NCI-H460 (cell line): ENCODE measurements at places on chromosomes 7 and 10. TPM values are rescaled to one million over a fixed set of nuclear protein-coding genes. Genes with fewer than 3 reads are reported as not detected.

- no peak for DNase-seq
Observed at GRCh38 chr7:79050603-79051002, 402.9 kb downstream of the MAGI2 start.

DNA sequence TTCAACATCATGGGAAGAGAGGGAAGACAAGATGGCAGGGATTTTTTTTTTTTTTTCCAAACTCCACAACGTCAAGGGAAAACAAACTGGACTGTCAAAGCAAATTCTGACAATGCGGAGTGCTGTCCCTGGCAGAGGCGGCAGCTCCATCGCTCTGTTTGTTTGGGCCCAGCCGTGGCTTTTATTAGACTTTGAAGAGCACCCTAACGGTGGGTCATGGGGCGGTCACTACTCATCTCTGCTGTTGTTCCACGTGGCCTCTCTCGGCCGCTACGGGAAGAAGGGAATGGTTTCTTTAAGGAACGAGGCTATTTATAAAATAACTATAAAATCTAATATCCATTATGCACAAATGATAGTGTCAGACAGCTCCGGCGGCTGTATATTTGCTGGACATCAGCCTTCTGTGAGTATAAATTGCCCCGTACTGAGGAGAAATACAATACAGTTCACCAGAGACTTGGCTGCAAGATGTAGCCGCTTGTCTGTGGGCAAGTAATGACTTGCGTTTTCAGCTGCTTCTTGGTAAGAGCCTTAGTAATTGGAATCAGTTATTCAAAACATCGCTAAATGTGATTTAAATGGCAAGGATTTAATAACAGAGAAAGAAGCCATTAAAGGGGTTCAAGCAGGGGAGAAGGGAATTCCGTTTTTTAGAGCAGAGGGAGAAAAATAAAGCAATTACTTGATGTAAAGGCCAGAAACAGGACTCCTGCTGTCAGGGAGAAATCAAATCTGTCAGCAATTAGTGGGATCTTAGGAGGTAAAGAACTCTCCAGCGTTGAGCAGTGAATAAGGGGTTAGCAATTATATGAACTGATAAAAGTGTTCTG, 61.7 kb upstream of the RAB11FIP2 start:
- no peak for DNase-seq

GRCh38 chr10:1240341-1240775, 184.2 kb downstream of the WDR37 start:
- DNase-seq = no peak

- peak; percentile 28 for DNase-seq
Observed at GRCh38 chr10:12720217-12720981, 281.1 kb downstream of the CCDC3 start.

GRCh38 chr10:118459642-118460193, 117.6 kb upstream of the FAM204A start:
- DNase-seq = peak; percentile 67

DNA sequence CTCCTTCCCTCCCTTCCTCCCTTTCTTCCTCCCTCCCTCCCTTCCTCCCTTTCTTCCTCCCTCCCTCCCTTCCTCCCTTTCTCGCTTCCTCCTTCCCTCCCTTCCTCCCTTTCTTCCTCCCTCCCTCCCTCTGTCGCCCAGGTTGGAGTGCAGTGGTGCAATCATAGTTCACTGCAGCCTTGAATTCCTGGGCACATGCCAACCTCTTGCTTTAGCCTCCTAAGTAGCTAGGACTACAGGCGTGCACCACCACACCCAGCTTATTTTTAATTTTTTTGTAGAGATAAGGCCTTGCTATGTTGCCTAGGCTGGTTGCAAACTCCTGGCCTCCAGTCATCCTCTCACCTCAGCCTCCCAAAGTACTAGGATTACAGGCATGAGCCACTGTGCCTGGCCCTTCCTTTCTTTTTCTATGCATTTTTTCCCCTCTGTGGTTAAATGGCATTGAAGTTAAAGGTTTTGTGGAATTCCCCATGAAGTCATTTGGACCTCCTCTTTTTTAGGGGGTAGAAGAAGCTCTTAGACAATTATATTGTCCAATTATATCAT, 9.6 kb downstream of the KLHDC10 start:
- DNase-seq = no peak

DNA sequence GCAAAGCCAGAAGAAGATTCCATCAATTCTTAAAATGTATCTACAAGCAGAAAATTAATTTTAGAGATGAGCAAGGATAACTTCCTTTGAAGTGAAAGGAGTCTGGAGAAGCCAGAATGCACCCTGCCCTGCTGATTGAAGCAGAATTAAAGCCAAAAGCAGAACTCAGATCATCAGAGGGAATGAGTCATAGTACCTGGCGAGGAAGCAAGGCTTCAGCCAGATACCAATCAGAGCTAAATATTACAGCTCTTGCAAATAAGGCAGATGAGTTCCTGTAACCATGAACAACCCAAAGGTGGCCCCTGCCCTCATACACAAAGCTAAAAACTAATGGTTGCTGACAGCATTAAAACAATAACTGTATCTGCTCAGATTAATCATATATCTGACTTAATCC, 10.4 kb downstream of the HTR7 start:
- no peak for DNase-seq

DNA sequence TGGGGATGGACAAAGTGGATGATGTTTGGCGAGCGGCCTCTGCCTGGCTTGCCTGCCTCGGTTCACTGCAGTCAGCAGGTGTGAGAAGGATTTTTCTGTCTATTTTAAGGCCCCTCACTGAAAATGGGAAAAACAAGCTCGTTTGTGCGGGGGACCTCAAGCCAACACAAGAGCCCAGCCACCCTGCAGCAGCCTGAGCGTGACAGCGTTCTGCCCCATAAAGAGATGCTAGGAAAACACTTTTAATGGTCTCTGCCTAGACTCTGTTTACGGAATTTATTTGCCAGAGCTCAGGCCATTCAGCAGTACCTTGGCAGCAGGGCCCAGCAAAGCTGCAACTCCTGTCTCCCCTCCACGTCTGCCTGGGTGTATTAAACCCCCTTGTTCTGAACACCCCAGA, 131.7 kb downstream of the GRK5 start:
- DNase-seq = no peak

DNA sequence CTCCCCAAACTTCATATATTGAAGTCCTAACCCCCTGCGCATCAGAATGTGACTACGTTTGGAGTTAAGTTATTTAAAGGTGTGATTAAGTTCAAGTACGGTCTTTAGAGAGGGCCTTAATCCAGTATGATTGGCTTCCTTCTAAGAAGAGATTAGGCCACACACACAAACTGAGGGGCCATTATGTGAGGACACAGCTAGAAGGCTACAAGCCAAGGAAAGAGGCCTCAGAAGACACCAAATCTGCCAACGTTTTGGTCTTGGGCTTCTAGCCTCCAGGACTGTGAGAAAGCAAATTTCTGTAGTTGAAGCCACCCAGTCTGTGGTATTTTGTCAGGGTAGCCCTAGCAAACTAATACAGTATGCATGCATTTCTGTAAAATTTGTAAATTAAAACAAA, 41.7 kb downstream of the REEP3 start:
- DNase-seq = no peak

DNA sequence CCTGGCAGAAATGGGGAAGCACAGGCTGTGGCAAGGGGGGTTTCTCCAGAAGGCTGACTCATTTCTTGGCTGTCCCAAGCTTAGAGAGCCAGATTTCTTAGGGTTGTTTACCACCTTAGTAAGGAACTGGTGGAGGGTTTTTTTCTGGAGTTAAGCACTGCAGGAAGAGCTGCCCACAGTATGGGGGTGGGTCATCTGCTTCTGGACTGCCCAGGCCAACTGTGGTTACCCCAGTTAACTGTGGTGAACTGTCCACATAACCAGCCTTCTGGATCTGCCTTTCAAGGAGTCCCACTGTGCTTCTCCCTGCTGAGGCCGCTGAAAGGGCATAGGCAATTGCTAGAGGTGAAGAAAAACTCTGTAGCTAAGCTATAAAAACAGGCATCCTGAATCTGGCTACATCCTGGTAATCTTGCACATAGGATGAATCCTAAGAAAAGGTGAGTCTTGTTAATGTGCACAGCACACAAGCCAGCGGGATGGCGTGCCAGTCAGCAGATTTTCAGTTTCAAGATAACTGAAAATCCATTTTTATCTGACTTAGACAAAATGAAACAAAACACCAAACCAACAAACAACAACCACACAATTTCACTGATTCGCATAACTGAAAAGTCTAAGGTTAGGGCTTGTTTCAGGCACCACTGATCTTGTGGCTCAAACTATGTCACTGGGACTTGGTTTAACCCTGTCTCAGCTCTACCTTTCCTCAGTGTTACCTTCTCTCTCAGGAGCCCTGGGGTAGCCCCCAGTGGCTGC, 21.6 kb upstream of the TSPAN33 start:
- no peak for DNase-seq

DNA sequence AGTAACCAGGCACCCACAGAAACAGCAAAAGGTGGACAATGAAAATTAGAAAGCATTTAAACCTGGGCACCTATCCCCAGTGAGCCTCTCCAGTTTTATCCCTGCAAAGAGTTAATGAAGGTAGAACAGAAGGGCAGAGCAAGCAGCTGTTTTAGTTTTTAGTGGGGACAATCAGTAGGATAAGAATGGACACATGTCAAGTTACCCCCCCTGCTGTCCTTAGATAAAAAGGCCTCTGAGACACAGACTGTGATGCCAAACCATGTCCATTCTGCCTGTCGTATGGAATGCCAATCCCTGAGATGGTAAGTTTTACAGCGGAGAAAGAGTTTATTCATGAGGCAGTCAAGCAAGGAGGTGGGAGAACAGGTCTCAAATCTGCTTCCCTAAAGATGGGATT, 162.6 kb upstream of the AGR3 start:
- no peak for DNase-seq

DNA sequence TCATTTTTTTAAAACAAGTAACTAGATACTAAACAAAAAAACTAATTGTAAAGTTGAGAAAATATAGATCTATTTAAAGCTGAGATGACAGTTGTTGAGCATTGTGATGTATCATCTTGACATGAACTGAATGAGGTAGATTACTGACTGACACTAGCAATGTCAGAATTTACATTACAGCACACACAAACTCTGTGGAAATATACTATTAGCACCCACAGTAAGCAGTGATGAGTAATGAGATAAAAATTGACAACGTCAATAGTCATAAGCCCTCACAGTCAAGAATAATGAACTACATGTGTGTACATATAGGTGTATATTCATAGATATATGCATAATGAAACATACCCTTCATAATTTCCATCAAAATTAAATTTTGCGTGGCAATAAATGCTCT, 368.4 kb downstream of the TFEC start:
- no peak for DNase-seq

Gene CHST3
- 15.2 and 16.0 TPM in 2 replicates for total RNA-seq

Gene BTBD16
- total RNA-seq = 0.43 and 0.45 TPM in 2 replicates

Gene ADIRF
- not detected in 2 replicates for total RNA-seq

Gene DKK1
- 2.4 and 2.7 TPM in 2 replicates for total RNA-seq

Gene ARHGEF35
- total RNA-seq = 0.54 and 0.84 TPM in 2 replicates

Gene TMEM176B
- not detected in 2 replicates for total RNA-seq

Gene ZNF239
- total RNA-seq = 11.3 and 11.5 TPM in 2 replicates

Gene HOXA4
- total RNA-seq = 0.57 and 0.61 TPM in 2 replicates

Gene AKR1C4
- total RNA-seq = not detected in 2 replicates

Gene PLEKHS1
- total RNA-seq = not detected in 2 replicates

Gene MYL7
- not detected in 2 replicates for total RNA-seq

Gene PRSS1
- total RNA-seq = not detected in 2 replicates
